ENCODE measurements at places on chromosomes 6 and 20.

GRCh38 chr20:63115651-63116411 lies 100.1 kb downstream of the YTHDF1 start:
- no peak for DNase-seq

- DNase-seq = no peak
Observed at GRCh38 chr6:163146036-163146435, 268.5 kb upstream of the QKI start.

DNA sequence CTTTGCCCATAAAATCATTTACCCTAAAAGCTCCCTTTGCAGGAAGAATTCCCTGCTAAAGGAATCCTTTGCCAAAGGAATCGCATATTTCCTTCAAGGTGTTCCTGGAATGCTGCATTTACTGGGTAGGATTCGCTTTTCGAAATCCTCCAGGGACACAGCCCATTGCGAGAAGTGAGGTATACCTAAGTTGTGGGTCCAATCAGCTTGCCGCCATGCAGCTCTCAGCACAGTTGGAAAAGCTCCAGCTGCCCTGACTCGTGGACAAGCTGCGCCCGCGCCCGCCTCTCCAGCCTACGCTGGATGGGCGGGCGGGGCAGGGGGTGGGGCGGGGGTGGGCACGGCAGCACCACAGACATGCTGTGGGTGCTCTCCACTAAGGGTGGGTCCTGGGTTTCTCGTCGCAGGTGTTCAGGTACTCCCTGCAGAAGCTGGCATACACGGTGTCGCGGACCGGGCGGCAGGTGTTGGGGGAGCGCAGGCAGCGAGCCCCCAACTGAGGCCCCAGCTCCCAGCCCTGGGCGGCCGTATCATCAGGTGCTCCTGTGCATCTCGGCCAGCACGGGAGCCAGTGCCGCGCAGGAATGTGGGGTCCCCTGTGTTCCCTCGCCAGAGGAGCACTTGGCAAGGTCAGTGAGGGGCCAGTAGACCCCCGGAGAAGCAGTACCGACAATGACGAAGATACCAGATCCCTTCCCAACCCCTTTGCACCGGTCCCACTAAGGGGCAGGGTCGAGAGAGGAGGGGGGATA lies 1.4 kb downstream of the NNAT start:
- peak; percentile 45 for DNase-seq

GRCh38 chr20:878511-879307 lies 37.4 kb downstream of the ANGPT4 start:
- DNase-seq = peak; percentile 23

- DNase-seq = peak; percentile 47
Observed at GRCh38 chr6:63573899-63574553, 1.7 kb downstream of the LOC128125822 start.

- no peak for DNase-seq
Observed at GRCh38 chr6:136249336-136249735, 775 bp downstream of the MTFR2 start.

DNA sequence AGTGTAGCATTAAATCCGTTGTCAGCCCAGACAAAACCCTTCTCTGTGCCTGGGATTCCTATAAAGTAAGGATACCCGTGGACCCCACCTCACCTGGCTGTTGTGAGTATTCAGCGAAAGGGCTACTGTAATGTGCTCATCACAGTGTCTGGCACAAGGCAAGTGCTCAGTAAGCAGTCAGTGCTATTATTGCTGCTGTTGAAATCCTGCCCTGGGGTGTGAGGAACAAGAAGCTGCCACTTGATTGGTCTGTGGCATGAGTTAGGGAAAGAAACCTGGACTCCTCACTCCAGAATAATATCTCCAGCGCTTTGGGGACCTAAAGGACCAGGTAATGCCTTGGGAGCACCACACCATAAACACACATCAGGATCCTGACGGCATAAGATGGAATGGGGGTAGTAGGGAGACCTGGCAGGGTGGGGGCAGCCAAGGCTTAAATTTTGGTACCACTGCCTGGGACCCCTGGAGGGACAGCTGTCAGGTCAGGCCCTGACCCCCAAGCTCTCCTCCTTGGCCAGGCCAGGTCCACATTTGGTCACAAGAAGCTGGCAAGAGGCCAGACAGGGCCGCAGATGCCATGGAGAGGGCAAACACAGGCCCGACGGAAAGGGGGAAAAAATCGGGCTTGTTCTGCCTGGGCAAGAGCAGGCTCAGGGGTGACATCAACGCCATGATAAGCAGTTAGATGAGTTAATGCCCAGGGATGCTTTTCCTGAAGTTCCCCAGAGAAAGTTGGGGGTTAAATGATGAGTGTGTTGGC lies 66.5 kb downstream of the MRPL14 start:
- DNase-seq = no peak
